ENCODE measurements at places on chromosomes 4 and X. TPM values are rescaled to one million over a fixed set of nuclear protein-coding genes. Genes with fewer than 3 reads are reported as not detected.

The MID1 gene
- 22.2 TPM for total RNA-seq

DNA sequence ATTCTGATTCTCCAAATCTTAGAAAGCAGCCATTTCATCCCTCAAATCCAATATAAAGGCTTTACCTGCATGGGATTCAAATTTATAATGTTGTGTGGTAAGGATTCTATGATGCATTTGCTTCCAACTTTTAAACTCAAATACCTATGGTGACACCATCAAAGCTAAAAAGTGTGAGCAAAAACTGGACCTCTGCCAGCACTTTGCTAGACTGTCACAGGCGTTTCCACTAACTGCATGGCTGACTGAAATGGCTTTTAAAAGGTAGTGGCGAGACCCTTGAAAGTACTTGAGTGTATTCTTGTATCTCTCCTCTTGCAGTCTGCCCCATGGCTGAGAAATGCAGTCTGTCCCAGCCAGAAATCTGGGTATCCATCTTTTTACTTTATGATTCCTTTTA, 169.4 kb downstream of the AMELX start:
- no peak for DNase-seq

DNA sequence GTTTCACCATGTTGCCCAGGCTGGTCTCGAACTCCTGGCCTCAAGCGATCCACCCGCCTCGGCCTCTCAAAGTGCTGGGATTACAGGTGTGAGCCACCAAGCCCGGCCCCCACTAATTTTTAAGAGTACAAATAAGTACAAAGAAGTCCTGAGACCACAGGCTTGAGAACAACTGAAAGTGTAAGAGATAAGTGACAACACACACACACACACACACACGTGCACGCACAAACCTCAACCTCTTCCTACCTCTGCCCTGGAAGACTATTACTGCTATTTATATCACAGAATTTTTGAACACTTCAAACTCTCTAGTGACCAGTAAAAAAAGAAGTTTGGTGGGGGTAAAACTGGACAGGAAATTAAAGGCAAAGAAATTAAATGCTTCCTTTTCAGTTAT, 7.5 kb downstream of the KLHL15 start:
- no peak for DNase-seq

- DNase-seq = no peak
Measured at GRCh38 chrX:107541244-107541643, 87.1 kb upstream of the PRPS1 start.
